ENCODE measurements at places on chromosomes 4 and X.

DNA sequence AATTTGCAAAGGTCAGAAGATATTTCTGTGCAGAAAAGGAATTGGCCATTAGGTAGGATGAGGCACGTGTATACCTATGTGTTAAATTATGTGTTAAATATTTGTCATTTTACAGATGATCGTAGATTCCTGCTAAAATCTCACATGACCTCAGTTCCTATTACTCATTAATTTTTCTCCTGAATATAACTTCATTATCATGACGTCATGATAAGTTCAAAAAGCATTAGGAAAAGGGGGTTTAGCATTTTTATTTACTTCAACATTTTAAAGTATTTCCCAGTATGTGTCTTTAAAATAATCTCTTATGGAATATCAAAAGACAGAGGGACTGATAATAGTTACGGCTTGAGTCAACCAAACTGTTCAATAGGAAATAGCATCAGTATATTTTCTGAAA, 372.8 kb downstream of the IL1RAPL1 start:
- no peak for DNase-seq

DNA sequence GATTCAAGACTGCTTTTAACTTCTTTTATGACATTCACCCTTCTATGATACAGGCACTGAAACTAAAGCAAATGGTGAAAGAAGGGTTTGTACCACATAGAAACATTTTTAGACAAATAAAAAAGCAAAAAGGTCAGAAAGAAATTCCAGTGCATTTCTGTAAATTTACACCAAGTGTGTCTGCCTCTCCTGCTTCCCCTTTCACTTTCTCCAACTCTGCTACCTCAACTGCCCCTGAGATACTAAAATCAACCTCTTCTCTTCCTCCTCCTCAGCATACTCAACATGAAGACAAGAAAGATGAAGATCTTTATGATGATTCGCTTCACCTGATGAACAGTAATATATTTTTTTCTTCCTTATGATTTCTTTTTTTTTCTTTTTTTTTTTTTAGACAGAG, 187.9 kb downstream of the LRBA start:
- no peak for DNase-seq

GRCh38 chr4:3257103-3257555, 8.2 kb downstream of the MSANTD1 start:
- DNase-seq = no peak

- DNase-seq = no peak
These were observed 20.1 kb downstream of the EIF4E start for GRCh38 chr4:98908703-98909262.

DNA sequence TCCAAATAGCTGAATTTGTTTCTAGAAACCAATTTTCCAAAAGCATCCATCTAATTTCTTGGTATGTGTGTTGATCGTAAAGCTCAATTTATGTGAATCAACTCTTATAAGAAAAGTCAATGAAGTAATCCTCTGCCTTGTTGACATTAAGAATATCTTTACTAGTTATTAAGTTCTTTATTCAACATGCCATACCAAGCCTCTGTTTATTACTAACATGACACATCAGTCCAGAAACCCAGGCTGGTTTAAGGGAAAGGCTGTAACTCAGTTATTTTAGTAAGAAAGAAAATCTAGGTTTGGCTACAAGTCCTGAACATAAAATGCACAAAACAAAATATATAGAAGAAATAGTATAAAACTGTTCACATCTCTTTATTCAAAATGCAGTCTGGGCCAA, 48.0 kb downstream of the KLHL34 start:
- no peak for DNase-seq

DNA sequence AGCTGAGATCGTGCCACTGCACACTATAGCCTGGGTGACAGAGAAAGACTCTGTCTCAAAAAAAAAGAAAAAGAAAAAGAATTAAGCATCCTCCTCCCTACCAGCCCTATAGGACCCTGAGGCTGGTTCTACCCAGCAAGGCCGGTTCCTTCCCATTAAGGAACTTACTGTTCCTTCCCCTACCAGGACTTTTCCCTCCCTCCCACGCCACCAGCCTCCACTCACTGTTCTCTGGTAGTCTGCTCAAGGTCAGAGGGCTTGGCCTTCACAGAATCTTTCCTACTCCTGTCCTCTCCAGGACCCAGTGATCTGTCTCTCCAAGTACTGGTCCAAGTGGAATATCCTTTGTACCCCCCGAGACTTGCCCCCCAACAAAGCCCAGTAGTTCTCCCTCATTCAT, 1.4 kb downstream of the GRIPAP1 start:
- DNase-seq = no peak

GRCh38 chr4:38563707-38564495, 100.1 kb upstream of the KLF3 start:
- peak; percentile 81 for DNase-seq

DNA sequence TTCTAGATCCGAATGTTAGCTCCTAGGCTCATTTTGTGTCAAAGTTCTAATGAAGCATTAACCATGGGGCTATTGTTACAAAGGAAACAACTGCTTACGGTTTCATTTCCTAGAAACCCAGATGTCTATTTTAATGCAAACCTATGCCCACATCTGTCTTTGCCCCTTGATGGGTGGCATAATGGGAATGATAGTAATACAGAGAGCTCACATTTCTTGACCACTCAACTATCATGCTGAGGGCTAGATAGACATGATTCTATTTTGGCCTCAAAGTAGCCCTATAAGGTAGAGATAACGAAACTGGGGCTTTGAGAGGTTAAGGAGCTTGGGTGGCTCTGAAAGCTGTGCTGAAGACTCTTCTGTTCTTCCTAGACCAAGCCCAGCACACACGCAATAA, 1.9 kb downstream of the TLR7 start:
- DNase-seq = no peak

- no peak for DNase-seq
These were observed 9.5 kb downstream of the HPRT1 start for GRCh38 chrX:134469486-134469885.

GRCh38 chr4:48910511-48910910, 3.9 kb upstream of the OCIAD2 start:
- DNase-seq = no peak

GRCh38 chr4:98503676-98504075, 154.7 kb downstream of the TSPAN5 start:
- no peak for DNase-seq

GRCh38 chr4:81491943-81492342, 20.2 kb upstream of the RASGEF1B start:
- no peak for DNase-seq

DNA sequence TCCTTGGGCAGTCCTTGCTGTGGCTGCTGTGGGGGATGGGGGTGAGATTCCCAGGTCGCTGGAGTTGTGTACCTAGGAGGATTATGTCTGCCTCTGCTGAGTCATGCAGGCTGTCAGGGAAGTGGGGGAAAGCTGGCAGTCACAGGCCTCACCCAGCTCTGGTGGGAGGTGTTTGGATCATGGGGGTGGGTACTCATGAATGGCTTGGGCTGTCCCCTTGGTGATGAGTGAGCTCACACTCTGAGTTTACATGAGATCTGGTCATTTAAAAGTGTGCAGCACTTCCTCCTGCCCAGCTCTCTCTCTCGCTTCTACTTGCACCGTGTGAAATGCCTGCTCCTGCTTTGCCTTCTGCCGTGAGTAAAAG, 24.6 kb upstream of the PDLIM3 start:
- no peak for DNase-seq

GRCh38 chr4:88535090-88535755, 11.6 kb upstream of the PYURF start:
- no peak for DNase-seq

GRCh38 chr4:153785910-153786721, 2.8 kb downstream of the SFRP2 start:
- DNase-seq = peak; percentile 20

DNA sequence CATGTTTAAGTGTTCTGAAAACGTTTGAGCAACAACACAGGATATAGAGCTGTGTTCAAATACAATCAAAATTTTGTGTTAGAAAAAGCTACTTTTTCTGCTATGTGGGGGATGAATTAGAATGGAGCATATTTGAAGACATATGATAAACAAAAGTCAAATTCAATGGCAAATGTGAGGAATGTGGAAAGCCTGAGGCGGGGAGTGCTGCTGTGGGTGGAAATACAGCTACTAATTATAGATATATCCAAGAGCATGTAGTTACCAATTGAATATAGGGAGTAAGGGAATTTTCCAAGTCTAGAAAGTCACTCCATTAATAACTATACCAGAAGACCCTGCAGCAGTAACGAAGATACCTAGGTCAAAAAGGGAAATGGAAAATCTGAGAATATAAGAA, 2370.4 kb upstream of the TENM3 start:
- DNase-seq = no peak

Data from globus pallidus (tissue), 1 donor.